ENCODE measurements at places on chromosomes 4 and X.

- DNase-seq: no peak
Measured at GRCh38 chr4:78638337-78639172, 87.0 kb downstream of the ANXA3 start.

DNA sequence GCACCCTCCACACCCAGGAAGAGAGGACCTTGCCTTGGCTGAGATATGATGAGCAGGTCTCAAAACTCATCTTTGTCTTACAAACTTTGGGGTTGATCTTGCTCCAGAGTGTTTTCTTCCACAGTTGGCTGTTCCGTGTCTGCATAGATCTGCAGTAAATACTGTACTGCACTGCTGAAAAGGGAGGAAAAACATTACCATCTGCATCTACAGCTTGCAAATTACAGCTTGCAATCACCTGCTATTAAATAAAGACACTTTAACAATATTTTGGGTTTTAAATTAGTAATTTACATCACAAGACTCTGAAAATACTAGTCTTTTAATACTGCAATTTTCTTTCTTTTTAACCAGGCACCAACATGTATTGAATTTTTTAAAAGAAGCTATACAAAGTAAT lies 499.5 kb downstream of the STIM2 start:
- no peak for DNase-seq

DNA sequence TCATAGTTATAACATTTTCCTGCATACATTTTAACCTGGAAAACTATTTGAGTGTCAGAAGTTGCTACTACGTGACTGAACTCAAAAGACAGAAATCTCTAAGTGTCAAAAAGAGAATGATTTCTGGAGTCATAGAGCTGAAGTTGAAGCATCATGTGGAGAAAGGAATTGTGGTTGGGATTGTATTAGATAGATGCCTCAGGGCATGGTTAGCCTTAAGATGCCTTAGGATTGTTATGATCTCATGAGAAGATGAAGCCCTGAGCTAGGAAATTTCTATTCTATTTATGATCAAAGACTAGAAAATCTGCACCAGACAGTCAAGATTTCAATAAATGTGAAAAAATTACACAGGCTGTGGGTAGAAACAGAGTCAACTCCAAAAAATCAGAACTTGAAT lies 20.2 kb downstream of the EPGN start:
- DNase-seq: no peak

DNA sequence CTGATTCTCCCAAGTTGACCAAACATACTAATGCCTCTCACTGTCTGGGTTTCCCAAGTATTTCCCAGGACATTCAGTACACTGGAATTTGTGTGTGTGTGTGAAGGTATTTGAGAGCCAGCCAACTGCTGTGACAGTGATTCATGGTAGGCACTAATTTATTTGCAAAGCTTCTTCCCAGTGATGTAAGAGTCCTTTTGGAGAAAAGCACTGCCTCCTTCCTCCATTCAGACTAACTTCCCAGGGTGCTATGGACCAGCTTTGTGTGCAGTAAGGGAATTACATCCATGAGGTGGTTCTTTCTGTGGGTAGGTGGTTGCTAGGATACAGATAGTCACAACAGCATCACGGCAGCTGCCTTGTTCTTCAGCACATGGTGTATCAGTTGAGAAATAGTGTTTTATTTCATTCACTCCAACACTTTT lies 8.7 kb downstream of the EGF start:
- no peak for DNase-seq

DNA sequence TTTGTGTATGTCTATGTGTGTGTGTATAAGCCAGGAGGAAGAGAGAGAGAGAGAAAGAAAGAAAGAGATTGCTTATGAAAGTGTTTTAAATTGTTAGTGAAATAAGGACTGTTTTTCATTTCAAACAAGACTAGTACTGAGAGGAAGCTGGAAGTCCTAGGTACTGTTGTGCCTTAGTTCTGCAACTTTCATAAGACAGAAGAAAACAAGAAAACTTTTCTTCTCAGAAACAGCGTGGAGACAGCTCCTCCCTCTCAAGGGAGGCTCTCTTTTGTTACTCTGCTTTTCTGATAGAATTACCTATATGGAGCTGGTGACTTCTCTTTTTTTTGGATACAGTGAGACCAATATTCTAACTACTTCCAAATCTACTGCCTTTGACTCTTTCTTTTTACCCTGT lies 62.5 kb downstream of the BANK1 start:
- DNase-seq: no peak

DNA sequence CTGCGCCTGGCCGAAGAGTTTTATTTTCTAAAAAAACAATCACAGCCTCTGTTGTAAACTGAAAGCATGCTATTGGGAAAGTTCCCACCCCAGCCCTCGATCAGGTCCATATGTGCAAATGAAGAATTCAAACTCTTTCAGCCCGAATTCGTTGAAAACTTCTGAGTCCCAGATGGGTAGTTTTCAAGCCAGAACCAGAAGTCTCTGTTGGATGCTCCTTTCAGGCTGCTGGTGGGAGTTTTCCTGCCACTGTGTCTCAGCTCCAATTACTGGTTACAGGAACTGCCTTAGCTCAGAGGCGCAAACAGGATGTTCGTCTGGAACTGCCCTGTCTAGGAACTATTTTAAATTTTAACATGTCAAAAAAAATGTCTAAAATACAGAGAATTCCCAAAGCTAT lies 9.3 kb upstream of the ALG13 start:
- no peak for DNase-seq

GRCh38 chrX:149799095-149799714 lies 17.5 kb downstream of the MAGEA9 start:
- no peak for DNase-seq

GRCh38 chr4:40595981-40596380 lies 33.7 kb downstream of the RBM47 start:
- no peak for DNase-seq

DNA sequence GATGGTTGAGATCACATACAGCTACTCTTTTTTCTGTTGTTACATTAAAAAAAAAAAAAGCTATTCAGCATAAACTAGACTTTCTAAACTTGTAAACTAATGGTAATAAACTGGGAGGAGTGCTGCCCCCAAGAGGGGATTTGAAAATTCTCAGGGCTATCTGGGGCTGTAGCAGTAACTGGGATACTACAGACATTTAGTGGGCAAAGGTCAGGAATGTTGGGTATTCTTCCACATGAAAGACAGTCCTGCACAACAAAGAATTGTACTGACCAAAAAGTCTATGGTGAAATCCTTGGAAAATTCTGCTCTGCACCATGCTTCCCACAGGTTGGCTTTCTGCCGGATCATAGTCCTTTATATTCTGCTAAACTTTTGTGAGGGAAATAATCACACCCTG lies 232.6 kb upstream of the BOD1L1 start:
- no peak for DNase-seq

DNA sequence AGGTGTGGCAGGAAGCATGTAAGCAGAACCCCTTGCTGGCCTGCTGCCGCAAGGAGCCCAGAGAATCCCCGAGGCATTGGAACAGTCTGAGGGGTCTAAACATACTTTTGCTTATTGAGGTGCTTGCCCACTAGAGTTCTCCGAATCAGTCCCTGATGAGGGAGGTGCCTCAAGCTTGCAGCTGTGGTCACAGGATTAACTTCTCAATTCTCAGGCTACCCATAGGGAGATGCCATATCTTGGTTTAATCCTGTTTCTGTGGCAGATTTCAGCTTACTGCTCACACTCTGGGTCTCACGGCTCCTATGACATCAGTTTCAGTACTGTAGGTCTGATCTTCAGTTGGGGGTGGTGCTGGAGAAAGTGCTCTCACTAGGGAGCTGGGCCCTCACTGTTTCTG lies 39.9 kb downstream of the CCNG2 start:
- no peak for DNase-seq

- no peak for DNase-seq
Measured at GRCh38 chrX:111467896-111468295, 43.5 kb upstream of the SERTM2 start.

GRCh38 chrX:149721778-149722177 lies 9.9 kb downstream of the MAGEA11 start:
- no peak for DNase-seq

- no peak for DNase-seq
Measured at GRCh38 chrX:106042296-106042695, 3.8 kb upstream of the SERPINA7 start.

DNA sequence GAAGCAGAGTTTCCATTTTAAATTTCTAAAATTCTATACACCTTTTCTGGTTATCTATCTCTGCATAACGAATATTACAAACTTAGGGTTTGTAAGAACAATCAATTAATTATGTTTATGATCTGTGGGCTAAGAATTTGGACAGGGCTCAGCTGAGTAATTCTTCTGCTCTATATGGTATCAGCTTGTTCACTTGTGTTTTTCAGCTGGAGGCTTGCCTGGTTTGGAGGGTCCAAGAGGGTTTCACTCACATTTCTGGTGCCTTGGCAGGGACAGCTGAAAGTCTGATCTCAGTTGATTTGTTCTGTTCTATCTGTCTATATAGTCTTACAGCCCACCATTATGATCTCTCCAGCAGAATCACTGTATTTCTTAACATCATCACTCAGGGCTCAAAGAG lies 57.8 kb upstream of the ADGRA3 start:
- no peak for DNase-seq

DNA sequence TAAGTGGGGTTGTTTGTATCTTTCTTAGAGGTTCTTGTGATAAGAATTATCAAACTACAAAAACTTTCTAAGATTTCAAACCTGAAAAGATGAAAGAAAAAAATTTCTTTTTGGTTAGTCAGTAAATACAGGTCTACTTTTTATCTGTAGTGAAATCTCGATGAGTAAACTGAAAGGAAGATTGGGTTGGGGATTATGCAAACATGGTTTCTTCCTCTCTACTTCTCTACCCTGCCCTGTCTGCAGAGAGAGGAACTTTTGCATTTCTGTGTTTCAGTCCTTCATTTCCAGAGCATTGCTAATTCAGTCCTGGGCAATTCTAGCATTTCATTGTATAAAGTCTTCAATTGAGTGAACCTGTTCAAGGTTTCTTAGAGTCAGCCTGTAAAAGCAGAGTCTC lies 51.6 kb upstream of the IL2 start:
- DNase-seq: no peak

DNA sequence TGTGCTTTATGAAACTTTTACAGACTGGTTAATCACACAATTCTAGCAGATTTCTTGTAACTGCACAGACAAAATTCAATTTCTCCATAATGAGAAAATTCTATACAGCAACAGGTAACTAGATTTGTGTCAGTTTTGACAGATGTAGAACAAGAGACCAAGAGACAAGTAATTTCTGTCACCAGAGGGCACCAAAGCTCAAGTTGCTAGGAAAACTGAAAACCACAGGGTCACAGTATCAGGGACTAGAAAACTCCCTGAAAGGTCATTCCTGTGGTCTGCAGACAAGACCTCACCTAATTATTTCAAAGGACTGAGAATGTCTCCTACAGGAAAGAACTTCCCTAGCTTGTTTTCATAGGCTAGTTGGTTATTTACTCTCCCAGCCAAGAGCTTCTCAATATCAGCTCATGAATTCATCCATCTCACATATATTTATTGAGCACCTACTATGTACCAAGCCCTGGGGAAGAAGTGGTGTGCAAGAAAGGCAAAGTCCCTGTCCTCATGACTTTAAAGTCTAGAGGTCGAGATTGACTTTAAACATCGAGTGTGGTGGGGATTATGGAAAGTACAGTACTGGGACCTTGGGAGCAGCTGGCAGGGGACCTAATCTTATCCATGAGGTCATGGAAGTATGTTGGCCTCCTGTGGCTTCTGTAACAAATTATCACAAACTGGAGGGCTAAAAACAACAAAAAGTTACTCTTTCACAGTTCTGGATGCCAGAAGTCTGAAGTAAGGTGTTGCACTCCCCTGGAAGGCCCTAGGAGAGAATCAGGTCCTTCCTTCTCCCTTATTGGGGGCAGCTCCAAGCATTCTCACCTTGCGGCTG lies 47.8 kb upstream of the SETD7 start:
- DNase-seq: no peak

DNA sequence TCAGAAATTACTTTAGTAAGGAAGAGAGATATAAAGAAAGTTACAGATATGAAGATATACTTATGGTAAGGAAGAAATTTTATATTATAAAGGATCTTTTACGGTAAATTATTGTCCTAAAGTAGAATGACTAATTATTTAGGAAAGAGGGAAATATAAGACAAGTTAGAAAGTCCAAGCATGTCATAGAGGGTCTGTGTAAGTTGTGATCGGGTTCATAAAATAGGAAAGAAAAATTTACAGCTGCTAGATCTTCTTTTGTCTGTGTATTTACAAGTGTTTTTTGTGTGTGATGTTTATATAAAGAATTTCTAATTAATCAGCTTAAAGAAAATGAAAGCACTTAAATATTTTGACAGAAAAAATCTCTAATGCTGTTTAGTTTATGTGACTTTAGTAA lies 1054.9 kb upstream of the DIAPH2 start:
- DNase-seq: no peak

All from activated T-helper 1 cell treated with anti-CD3 and anti-CD28 coated beads, Interleukin-2, amount 50 U/mL, for 16 hours (primary cell).